AG04449 (cell line): ENCODE measurements at places on chromosomes 5 and 9.

DNA sequence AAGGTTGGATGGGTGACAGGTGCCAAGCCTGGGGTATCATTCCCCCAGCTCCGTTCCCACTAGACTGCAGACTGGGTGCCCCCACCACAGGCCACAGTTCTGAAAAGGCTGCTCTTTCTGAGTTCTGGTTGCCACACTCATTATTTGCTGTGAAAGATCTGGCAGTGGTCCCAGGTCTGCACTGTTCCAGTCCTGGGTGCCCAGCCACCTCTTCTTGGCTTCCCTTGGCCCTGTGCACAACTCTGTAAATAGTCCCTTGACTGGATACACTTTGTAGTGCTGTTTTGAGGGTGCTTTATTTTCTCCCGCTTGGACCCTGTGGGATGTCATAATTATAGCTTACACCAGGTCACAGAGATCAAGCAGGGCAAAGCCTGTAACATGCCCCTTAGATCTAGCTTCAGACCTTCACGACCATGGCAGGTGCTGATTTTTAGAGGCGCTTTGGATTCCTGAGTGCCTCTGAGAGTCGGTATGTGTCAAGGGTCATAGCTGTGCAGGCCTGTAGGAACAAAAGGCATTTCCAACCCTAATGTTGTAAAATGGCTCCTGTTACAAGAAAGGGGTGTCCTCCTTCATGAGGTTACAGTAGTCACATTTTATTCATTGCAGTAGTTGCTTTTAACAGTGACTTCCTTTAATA lies 344.9 kb downstream of the ICE1 start:
- no peak for DNase-seq

GRCh38 chr9:4276856-4277255 lies 23.0 kb downstream of the GLIS3 start:
- no peak for DNase-seq

GRCh38 chr5:61332851-61333320 lies 828 bp downstream of the ZSWIM6 start:
- DNase-seq: no peak

DNA sequence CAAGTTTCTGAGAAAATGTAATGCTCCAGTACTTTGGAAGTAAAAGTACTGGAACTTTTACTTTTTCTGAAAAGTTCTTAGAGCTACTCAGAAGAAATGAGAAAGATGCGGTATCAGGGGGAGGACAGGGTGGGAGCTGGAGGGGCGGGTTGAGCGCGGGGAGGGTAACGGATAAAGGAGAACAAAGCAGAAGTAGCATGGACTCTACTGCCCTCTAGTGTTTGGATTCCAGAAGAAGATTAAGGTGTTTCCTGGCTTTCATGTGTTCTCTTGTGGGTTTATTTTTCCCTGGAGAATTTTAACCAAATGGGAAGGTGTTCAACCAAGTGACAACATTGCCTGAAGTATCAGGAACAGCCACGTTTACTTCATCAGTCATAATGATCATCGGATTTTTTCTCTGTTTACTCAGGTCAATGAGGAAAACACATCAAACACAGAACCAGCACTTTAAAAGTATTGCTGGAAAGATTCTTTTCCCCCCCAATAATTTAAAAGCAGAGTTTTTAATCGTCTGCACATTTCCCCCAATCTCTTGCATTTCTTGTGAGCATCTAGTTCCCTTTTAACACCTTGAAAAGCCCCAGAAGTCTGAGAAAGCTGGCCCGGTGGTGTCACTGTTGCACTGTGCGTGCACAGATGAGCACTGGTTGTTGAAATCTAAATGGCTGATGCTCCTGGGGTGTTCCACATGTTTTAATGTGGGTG lies 190.6 kb downstream of the MPDZ start:
- DNase-seq: no peak

GRCh38 chr9:126490214-126490631 lies 123.5 kb upstream of the LMX1B start:
- DNase-seq: no peak

DNA sequence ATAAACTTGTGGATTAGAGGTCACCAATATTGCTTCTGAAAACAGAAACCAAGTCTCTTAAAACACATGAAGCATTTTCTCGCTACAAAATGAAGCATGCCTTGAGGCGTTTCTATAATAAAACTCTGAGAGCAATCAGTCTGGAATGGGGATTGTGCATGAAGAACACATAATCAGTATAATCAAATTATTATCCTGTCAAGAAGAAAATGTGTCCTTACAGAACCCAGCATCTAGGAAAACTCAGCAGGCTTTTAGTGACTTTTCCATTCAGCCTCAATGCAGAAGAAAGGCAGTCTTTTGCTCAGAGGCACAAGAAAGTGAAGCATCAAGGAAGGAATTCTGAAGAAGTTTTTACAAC lies 121.9 kb downstream of the CDH18 start:
- DNase-seq: no peak

- peak; percentile 67 for DNase-seq
These were observed 13.6 kb downstream of the NIPAL4 start for GRCh38 chr5:157473383-157474320.

DNA sequence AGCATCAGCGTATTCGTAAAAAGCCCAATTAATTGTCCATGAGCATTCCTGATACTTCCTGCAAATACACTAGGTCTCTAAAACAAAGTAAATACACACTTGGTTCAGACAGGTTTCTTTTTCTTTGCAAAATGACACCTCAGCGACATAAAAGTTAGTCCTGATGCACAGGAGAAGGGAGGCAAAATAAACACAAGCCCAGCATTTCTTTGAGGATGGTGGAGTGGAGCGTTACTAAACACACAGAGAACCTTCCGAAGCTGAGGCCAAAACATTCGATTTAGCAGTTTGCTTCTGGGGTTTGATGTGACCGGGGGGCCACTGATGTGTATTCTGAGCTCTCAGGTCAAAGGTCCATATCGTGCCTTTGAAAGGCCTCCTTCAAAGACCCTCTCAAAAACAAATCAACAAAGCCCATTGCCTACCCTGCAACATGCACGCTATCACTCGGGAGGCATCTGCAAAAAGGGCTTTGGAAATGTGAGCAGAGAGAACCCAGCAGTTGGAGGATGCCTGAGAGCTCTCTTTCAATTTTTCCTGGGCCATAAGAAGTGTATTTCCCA lies 268.4 kb upstream of the PANK3 start:
- no peak for DNase-seq

GRCh38 chr5:68180121-68181038 lies 35.2 kb upstream of the PIK3R1 start:
- DNase-seq: no peak

DNA sequence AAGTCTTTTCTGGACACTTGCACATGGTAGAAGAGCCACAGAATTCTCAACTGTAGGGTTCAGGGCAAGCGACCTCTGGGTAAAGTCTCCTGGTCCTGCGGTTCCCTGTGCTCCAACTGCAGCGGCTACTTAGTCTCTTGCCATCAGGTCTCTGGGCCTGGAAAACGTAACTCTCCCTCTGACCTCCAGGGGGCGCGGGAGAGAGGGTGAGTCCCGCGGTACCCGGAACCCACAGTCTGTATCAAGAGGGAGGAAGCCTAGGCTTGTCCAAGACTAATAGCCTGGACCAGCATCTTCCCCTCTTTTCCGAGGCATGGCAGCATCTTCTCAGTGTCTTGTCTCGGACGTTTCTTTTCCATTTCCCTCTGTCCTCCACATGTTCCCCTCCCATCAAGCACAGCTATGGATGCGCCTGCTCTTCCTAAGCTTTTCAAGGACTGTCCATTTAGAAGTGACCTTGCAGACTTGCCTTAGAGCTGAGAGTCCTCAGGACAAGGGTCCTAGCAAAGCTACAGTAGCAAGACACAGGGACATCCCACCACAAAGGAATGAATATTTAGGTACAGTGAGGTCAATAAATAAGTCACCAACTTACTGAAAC lies 59.3 kb downstream of the FSTL4 start:
- no peak for DNase-seq

- no peak for DNase-seq
These were observed 709 bp downstream of the WHRN start for GRCh38 chr9:114504341-114505186.

DNA sequence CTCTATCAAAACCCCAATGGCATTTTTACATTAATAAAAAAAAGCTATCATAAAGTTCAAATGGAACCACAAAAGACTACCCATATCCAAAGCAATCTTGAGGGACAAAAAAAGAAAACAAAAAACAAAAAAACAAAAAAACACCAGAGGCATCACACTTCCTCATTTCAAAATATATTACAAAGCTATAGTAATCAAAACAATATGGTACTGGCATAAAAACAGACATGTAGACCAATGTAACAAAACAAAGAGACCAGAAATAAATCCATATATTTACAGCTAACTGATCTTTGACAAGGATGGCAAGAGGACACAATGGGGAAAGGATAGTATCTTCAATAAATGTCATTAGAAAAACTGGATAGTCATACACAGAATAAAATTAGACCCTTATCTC lies 245.1 kb upstream of the MSX2 start:
- DNase-seq: no peak

GRCh38 chr9:37408933-37409710 lies 13.4 kb upstream of the GRHPR start:
- DNase-seq: no peak

DNA sequence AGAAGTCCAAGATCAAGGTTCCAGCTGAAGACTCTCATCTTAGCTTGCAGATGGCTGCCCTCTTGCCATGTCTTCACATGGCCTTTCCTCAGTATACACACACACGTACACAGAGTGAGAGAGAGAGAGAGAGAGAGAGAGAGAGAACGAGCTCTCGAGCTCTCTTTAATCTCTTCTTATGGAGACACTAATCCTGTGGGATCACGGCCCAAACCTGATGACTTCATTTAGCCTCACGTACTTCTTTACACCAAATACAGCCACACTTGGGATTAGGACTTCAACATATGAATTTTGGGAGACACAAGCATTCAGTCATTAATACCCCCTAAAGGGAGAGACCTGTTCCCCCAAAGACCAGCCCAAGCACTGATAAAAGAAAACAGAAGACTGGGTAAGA lies 42.8 kb downstream of the SIL1 start:
- no peak for DNase-seq

- DNase-seq: no peak
These were observed 184.9 kb upstream of the NFIB start for GRCh38 chr9:14498824-14499223.

DNA sequence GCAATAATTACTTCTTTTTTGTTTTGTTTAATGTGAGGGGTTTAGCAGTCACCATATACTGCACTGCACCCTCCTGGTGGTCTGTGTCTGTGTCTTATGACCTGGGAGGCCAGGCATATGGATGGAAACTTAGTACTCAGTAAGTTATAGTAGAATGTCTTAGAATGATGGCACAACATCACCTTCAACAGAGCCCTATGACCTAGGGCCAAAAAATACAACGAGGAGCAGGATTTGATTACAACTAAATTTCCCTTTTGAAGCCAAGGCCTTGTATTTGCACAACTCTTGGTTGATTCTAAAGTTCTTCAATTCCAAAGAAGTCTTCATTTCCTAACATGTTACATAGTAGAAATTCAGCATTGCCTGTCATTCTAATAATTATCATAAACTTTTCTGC lies 422.1 kb upstream of the PIK3R1 start:
- no peak for DNase-seq

- DNase-seq: no peak
These were observed 55.8 kb upstream of the TMC1 start for GRCh38 chr9:72465593-72465984.
